ENCODE measurements at places on chromosomes 4 and X.

- DNase-seq = no peak
Measured at GRCh38 chr4:156775813-156776212, 195.8 kb downstream of the PDGFC start.

GRCh38 chr4:106104276-106104675 lies 209.0 kb downstream of the NPNT start:
- DNase-seq = no peak

GRCh38 chrX:47185241-47185640 lies 8.4 kb upstream of the UBA1 start:
- DNase-seq = no peak

DNA sequence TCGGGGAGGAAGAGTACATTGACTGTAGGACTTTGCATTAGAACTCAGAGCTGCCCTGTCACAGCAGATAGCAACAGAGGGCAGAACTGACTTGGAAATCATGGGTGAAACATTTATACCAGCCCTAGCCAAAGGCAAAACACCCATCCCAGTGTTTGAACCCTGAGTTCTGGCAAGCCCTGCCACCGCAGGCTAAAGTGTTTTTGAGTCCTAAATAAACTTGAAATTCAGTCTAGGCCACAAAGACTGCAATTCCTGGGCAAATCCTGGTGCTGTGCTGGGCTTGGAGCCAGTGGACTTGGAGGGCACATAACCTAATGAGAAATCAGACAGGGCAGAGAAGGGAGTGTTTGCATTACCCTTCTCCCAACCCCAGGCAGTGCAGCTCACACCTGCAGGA lies 1015.7 kb downstream of the FSTL5 start:
- no peak for DNase-seq

DNA sequence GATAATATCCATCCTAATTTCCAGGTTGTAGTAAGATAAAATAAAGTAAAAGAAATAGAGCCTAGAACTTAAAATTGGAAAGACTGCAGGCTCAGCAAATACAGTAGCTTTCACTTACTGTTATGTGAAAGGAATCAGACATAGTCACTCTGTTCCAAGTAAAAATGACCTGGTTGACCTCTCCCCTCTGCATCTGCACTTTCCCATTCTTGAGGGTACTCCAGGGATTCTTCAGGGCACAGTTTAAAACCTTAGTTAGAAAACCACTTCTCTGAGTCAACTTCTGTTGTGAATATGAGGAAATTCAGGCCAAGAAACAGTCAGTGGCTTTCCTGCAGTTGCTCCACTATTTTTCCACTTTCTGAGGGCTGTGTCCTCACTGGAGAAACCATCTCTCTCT lies 42.9 kb downstream of the FRAS1 start:
- no peak for DNase-seq

- DNase-seq = no peak
Measured at GRCh38 chr4:150746156-150746555, 164.2 kb downstream of the MAB21L2 start.

DNA sequence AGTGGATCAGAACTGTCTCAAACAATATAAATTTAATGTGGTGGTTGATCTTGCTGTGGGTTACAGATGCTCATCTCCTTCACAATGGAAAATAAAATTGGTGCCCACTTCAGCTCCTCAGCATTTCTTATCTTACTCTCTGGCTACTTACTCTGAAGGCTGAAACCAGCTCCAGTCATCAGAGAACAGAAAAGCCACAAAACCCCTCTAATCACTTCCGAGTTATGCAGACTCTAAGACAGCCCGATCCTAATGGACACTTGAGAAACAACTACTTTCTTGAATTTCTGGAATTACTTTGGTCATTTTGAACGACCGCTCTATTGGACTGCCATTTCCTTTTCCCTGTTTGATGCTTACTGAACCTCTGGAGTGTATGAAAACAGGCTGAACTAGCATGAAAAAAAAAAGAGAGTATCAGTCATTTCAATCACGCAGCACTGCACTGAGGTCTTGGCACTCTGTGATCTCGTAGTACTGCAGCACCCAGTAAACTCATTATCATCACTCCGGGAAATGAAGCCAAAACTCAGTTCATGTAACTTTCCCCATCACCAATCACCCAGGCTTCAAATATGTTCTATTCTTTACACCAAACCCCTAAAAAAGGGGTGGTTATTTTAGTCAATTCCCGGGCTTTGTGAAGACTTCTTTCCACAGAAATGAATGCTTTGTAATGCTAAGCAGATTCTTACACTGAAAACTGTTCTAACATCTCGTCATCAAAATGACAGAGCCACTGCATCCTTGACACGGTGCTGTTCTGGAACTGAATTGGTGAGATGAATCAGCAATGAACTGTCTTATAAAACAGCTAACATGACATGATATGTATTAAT lies 54.5 kb downstream of the TSPAN5 start:
- DNase-seq = no peak

DNA sequence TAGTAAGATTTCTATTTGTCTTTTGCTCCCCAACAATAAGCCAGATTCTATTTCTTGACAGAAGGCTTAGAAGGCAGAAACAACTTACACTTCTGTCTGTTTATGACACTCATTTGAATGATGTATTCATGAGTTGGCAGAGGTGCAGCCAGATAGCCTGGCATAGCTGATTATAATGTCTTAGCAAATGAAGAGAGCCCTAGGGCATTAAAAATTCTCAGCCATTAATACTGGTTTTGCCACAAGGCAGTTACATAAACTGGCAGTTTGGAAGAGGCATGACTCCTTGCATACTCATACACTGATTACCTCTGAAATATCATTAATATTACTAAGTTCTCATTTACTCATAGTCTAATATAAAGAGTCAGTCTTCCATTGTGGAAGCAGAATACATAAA lies 728.5 kb upstream of the NDST4 start:
- no peak for DNase-seq

DNA sequence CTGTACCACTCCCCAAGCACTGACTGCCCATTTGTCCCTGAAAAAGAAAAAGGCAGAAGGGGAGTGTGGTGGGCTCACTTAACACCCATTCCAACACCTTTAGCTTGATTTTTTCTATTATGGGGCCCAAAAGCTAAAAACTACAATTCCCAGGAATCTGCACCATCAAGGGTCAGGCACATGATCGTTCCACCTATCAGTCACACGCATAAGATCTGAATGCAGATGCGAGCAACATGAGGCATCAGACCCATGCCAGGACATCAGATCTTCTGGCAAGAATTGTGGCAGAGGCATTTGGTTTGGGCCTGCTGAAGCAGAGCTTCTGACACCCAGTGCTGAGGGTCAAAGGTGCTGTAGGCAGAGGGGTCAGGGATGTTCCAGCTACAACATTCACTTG lies 595.9 kb downstream of the BCOR start:
- DNase-seq = no peak

DNA sequence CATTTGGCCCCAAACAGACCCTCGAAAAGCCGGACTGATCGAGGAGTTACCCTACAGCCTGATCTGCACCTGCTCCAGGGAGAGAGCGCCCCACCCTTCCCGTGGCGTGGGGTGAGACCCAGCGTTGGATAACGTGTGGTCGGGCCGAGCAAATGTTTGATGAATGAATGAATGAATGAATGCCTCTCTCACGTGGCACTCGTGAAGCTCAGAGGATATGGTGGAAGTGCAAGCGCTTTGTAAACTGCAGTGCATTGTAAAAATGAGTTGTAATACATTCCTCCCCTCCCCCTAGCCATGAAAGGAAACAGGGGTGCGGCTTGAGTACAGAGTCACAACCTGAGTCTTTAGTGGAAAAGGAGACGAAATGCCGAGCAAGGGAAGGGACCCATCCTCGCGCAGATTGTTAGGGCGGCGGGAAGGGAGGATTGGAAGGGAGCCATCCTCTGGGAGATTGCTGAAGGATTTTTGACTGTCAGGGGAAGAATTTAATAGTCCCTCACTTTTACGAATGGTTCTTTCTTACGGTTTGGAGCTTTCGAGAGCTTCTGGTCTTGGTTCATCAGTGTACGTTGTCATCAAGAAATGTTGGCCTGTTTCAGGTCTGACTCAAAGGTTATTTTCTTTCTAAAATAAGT lies 772 bp upstream of the FBXW7 start:
- no peak for DNase-seq

DNA sequence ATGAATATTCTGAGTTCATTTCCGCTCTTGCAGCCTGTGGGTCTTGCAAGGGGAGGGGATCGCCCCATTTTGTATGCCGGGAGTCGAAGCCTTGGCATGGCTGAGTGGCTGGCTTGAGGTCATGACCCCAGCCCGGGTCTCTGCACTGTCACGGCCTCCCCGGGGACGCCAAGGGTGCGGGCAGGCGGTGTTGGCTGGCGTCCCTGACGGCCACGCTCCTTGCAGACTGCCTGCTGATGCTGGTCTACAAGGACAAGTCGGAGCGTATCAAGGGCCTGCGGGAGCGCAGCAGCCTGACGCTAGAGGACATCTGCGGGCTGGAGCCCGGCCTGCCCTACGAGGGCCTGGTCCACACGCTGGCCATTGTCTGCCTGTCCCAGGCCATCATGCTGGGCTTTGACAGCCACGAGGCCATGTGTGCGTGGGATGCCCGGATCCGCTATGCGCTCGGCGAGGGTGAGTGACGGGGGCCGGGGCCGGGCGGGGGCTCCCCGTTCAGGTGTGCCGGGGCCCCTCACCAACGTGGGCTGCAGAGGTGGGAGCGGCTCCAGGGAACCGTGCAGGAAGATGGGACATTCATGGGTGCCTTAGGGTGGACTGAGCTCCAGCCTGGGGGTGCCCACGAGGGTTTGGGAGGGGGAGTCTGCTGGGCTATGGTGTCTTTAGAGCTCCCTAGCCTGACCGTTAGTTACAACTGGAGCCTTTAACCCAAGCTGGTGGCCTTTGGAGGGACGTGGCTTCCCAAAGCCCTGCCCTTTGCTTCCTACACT lies 10.3 kb downstream of the DOK7 start:
- no peak for DNase-seq

GRCh38 chr4:89071311-89071710 lies 14.3 kb upstream of the FAM13A start:
- DNase-seq = no peak

- DNase-seq = no peak
Measured at GRCh38 chr4:77127837-77128621, 29.0 kb upstream of the CCNG2 start.

DNA sequence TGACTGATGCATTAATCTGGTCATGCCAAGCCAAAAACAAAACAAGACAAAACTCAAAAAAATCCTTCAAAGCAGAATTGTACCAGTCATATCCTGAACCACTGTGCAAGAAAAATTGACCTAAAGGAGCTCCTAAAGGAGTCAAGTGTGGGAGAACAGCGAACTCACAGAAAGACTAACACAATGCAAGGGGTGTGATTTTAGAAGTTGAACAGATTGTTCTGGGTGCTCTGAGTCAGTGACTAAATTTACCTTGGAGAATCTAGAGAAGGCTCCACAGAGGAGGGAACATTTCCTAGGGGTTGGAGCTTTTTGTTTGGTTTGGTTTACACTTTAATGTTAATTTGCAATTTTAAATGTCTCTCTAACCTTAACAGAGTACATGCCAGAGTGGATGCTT lies 48.9 kb upstream of the PHF8 start:
- DNase-seq = no peak

GRCh38 chr4:8870647-8871416 lies 807 bp downstream of the HMX1 start:
- DNase-seq = no peak

- DNase-seq = no peak
Measured at GRCh38 chrX:39827951-39828350, 269.8 kb downstream of the BCOR start.

DNA sequence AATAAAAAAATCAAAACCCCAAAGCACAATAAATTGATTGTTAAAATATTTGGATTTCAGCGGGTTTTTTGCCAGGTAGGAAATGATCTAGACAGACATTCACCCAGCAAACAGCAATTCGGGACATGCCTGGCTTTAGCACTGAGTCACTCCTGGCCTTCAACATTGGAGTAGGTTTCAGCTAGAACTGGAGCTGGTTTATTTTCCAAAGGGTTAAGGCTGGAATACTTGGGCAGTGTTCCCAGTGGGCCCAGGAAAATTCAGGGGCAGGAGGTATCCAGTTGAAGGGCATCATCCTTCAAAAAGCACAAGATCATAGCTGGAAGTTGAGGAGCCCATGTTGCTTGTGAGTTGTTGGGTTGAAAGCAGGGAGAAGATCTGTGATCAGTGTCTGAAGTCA lies 41.0 kb downstream of the TXLNG start:
- no peak for DNase-seq

GRCh38 chrX:136142592-136142991 lies 4.7 kb upstream of the FHL1 start:
- DNase-seq = no peak

GRCh38 chr4:83323136-83323535 lies 11.5 kb downstream of the HPSE start:
- DNase-seq = no peak

GRCh38 chr4:156193106-156193505 lies 239.4 kb upstream of the CTSO start:
- DNase-seq = no peak

- DNase-seq = no peak
Measured at GRCh38 chr4:168357941-168358340, 39.4 kb upstream of the DDX60 start.

GRCh38 chrX:120662662-120663061 lies 32.8 kb upstream of the C1GALT1C1 start:
- DNase-seq = no peak

- no peak for DNase-seq
Measured at GRCh38 chrX:124280294-124280902, 52.1 kb upstream of the TEX13D start.

DNA sequence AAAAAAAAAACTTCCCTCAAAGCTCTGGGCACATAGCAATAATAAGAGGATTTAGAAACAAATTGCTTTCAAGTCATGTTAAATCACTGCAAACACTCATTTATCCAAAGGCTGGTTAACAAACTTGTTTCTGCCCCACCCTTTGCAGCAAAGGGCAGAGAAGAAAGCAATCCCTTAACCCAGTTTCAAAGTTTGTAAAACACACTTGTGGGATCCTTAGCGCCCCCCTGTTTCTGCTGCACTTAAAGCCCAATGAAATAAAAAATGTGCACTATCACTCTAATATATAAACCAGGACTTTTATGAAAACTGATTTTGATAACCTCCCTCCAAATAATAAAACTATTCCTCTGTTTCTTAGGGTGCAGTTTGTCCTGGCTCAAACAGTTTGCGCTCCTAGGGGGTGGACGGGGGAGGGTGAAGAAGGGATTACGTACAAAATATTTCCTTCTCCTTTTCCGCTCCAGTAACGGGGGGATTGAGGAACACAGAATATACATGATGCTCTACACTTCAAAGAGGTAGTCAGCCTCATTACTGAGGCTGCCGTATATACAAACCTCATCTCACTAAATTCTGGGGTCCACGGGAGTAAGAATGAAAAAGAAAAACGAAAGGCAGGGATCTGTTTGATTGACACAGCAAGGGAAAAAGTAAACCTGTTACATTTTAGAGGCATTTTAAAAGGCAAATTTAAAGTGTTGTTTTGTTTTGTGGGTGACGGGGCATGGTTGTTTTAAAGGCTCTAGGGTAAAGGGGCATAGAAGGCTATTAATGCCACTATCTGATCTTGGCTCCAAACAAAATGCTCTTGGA lies 3.1 kb upstream of the PCDH10 start:
- DNase-seq = no peak

Measured in stimulated activated CD4-positive, alpha-beta T cell treated with anti-CD3 and anti-CD28 coated beads, Interleukin-4, amount 100 ng/mL, for 4 hours (primary cell).